ENCODE measurements at places on chromosomes 5 and 9.

GRCh38 chr5:150960791-150961396, 56.1 kb upstream of the ZNF300 start:
- no peak for DNase-seq

DNA sequence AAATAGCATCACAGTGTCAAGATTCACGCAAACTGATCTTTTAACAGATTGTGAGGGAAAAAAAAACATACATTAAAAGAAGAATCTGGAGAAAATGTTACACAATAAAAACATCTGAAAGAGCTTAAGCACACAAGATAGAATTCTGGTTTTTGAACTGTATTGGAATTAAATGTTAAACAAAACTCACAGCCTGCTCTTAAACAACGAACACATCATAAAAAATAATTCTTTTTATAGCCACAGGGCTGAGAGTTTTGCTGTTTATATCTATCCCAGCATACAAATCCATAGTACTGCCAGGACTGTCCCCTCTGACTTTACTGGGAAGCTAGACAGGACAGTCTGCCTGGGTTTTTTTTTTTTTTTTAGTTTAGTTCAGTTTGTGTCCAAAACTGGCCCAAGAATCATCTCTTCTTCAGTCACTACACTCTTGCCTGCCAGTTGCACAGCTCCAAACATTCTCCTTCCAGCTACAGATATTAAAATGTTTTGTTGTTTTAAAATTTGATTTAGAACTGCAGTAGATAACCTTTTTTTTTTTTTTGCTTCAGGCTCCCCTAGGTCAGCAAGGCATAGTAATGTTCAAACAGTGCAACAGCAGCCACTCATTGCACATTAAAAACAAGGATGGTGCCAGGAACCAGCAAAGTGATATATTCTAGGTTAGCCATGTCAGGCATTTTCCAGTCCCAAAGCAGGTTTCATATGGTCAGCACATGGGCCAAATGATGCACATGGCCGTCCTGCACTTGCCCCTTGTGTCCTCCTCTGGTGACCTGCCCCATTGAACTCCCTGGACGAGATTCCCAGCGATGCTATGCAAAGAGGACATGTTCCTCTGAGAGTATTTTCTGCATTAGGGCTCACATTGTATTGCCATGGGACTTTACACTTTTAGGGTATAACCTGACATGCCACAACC, 173.6 kb downstream of the ARL15 start:
- DNase-seq, result no peak

DNA sequence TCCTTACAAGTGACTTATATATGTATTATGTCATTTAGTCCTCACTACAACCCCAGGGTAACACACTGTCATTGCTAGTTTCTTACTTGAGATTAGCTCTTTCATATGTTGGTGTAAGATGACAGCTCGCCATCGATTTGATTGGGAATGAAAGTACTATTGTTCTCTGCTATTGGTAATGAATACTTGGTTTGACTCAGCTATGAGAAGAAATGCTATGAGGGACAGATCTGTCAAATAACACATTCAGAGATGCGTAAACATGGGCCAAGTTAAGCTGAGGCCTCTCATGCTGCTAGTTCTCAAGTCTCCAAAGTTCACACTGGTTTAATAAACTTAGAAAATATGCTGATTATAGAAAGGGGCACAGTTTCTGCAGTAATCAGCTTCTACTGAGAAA, 142.7 kb downstream of the SGCD start:
- DNase-seq, result no peak

DNA sequence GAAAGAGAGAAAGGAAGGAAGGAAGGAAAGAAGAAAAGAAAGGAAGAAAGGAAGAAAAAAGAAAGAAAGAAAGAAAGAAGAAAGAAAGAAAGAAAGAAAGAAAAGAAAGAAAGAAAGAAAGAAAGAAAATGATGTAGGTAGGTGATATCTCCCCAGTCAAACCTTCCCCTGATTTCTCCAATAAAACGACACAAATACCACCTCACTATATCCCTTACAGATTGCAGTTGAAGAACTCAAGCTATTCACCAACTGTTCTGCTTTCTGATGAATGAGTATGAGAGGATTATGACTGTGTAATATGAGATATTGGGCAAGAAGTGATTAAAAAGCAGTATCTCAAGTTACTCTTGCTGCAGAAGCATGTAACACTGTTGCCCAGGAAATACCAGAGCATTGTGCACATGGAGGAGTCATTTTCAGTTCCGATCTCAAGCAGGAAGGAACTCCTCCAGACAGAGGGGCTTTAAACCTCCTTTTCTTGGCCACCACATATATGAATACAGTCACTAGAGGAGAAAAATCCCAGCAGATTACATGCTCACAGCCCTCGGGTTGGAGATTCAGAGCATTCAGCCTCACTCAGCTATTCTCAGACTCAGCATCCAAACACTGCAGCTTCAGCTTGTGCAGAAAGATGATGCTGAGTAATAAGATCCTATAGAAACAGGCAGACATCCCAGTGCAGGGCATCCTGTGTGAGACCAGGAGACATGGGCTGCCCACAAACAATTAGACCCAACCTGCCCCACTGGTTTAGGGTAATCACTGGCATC, 61.4 kb downstream of the UGCG start:
- DNase-seq, result peak; percentile 63

GRCh38 chr9:2741441-2742158, 24.3 kb downstream of the KCNV2 start:
- no peak for DNase-seq
